HT-29 (cell line): ENCODE measurements at places on chromosomes 12 and 14. TPM values are rescaled to one million over a fixed set of nuclear protein-coding genes. Genes with fewer than 3 reads are reported as not detected.

AKAP5 gene
- 0.10 and 0.56 TPM in 2 replicates for total RNA-seq

ALX1 gene
- not detected in 2 replicates for total RNA-seq

BMAL2 gene
- total RNA-seq = 20.2 and 22.3 TPM in 2 replicates

CLEC2B gene
- not detected in 2 replicates for total RNA-seq

MAP1LC3B2 gene
- 0.73 TPM in 1 of 2 replicates, not detected in the other for total RNA-seq

CATSPERB gene
- total RNA-seq = 0.03 and 0.61 TPM in 2 replicates

GTF2H3 gene
- total RNA-seq = 10.7 and 13.1 TPM in 2 replicates

TMTC2 gene
- 15.1 and 18.2 TPM in 2 replicates for total RNA-seq

- no peak for DNase-seq
Measured at GRCh38 chr12:124722878-124723277, 140.8 kb downstream of the SCARB1 start.

GRCh38 chr14:89317051-89317691 lies 99.9 kb downstream of the FOXN3 start:
- DNase-seq = no peak

GRCh38 chr12:31369712-31370521 lies 44.0 kb upstream of the SINHCAF start:
- peak; percentile 71 for DNase-seq

GRCh38 chr12:40832668-40833067 lies 140.4 kb downstream of the CNTN1 start:
- DNase-seq = no peak

DNA sequence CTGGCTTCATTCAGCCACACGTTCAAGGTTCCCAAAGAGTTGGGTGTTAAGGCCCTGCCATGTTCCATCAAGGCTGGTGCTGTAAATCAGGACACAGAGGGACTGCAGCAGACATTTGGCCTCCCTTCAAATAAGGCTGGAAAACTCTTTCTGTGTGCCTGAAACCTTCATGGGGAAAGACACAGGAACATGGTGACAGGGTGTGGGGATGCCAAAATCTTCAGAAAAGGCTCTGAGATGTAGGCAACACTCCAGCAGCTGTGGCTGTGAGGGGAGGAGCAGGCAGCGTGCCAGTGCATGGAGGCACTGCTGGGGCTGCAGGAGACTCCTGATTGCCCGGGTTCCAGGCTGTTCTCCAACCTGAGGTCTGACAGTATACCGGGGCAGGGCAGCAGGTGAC lies 15.0 kb downstream of the POMT2 start:
- DNase-seq = no peak

DNA sequence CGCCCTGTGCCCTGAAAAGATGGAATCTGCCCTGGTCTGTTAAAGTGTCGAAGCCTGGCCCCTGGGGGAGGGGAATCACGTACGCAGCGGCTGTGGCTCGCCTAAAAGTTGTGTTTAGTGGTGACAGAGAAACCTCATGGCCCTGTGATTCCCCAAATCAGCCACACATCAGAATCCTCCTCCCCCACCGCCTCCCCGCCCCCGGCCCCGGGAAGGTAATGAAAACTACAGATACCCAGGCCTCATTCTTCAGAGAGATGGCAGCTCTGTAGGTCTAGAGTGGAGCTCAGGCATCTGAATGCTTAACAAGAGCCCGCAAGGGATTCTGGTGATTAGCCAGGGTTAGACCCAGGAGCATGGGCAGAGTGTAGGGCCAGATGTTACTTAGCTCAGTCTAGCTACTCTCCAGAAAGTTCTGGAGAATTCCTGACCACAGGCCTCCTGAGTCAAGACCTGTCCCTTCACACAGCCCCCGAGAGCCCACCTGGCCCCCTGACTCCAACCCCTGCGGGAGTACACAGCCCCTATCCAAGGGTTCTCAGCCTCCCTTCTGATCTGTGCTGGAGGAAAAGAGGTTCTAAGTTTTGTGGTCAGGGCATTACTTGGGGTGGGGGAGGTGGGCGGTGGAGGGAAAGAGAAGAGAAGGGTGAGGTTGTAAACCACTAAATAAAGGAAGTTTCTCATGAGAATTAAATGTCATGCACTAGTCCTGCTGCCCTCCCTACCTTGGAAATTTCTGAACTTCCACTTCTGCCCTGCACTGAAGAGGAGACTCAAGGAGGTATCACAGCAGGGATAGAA lies 114.8 kb downstream of the PLXNC1 start:
- DNase-seq = no peak

- DNase-seq = no peak
Measured at GRCh38 chr14:30874999-30875787, 834 bp downstream of the COCH start.

DNA sequence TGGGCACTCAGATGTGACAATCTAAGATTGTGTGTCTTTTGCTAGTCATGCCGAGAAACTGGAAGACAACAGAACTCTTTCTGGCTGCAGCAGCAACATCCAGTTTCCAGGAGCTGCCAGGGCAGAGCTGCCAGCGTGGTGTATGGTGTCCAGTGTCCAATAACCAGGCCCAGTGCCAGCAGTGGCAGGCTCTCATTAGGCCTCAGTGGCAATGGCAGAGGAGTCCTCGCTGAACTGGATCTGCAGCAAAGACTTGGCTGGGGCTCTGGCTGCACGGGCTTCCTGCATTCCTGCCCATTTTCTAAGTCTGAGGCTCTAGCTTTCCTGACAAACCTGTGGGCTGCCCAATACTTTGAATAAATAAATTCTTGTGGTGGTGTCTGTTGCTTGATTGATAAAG lies 26.2 kb upstream of the PPM1A start:
- peak; percentile 3 for DNase-seq

- no peak for DNase-seq
Measured at GRCh38 chr12:108231909-108232434, 102.9 kb downstream of the WSCD2 start.

DNA sequence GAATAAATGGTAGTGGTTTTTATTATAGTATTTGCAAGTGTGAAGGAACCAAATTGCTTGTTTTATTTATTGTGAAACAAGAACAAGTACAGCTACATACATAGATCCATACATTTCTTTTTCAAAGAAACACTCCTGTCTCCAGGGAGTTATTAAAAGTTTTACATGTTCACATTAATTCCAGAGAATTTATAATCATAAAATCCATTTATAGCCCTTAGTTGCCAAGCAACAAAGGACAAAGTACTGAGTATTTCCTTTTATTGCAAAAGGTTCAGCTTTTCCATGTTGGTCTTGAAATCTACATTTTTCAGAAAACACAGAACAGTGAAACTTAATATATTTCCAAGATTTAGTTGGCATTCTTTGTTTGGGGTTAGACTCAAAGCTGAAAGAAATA lies 9.5 kb downstream of the MYRFL start:
- no peak for DNase-seq

DNA sequence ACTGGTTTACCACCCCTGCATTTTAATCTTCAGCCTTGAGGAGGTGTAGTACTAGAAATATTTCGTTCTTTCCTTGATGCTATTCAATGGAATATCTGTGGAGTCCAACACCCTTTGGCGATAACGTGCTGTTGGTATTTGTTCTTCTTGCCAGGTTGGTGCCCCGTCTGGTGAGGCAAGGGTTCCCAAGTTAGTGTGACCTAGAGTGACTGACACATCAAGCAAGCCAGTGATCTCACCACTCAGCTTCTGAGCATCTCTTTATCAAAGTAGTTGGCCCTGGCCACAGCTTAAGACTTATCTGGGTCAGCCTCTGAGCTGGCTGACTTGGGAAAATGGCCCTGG lies 60.2 kb downstream of the PLXNC1 start:
- no peak for DNase-seq
